DMS 273 treated with DMSO at 0.1 percent for 48 hours (cell line): ENCODE measurements at places on chromosomes 7 and 10.

DNA sequence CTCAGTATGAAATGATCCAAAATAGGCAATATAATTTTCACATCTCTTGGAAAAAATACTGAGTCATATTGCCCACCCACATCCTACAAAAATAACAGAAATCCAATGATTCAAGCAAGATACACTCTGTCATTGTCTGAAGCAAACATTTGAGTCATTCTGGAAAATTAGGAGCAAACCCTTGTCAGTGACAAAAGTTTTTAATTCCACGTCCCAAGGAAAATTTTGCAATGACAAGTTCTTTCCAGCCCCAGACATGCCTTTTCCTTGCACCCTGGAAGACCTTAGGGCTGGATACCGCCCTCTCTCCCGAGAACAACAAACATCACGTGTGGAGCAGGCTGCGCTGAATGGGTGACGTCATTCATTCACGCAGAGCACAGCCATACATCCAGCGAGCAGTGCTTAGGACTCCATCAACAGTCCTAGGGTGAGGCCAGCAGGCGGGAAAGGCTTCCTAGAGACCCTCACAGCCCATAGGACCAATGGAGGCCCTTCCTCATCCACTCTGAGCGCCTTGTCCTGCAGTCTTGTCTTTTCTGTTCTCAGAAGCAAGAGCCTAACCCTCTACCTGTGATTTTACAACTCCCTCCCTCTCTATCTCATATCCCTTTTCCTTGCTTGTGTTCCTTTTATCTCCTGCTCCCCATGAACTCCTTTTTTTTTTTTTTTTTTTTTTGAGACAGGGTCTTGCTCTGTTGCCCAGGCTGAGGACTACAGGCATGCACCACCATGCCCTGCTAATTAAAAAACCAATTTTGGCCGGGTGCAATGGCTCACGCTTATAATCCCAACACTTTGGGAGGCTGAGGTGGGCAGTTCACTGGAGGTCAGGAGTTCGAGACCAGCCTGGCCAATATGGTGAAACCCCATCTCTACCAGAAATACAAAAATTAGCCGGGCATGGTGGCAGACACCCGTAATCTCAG lies 23.5 kb upstream of the KDM7A start:
- no peak for DNase-seq

DNA sequence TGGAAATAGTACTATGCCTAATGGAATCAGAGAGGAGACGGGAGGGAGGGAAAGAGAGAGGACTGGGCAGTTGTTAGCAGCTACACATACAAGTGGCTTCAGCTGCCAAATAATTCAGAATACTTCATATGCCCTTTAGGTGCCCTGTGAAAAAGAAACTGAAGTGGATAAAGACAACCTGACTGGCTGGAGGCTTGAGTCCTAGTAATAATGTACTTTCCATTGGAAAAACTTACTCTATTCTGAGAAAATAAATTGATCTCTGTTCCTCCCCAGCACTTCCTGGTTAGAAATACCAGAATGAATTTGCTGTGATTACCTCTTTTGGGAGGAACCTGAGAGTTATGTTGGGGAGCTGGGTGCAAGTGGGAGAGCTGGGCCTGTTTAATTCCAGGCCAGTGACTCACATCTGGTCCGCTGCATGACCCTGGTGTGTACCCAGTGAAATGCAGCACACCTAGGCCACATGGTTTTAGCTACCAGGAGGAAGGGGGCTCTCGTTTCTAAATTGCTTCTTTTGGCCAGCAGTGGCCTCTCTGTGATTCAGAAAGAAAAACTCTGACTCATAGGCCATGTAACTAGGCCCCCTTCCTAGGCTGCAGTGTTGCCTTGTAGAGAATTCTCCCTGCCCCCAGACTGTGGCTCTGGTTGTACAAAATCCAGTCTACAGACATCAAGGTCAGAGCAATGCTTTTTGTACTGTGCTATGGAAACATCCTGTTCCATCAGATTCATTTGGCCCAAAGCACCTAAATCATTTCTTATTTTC lies 6.5 kb downstream of the AGFG2 start:
- peak; percentile 40 for DNase-seq

- DNase-seq: no peak
Measured at GRCh38 chr7:77649716-77650349, 46.4 kb upstream of the RSBN1L start.

GRCh38 chr10:27506280-27506679 lies 2.2 kb downstream of the RAB18 start:
- DNase-seq: no peak

DNA sequence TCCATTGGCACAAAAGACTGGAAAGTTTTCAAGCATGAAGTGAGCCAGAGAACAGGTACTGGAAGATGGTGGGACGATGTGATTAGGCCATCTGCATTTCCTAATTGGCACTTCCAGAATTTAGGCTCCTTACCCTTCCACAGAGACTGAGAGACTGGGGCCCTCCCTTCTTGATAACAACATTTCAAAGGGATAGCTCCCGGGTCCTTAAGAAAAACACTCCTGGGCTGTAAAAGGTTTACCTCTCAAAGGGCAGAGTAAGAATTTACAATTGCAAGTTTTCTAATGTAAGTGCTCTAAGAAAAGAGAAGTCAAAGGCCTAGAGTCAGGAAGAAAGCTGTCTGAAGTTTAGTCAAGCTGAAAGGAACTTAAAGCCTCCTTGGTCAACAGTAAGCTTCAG lies 559.5 kb upstream of the C7orf33 start:
- DNase-seq: no peak

DNA sequence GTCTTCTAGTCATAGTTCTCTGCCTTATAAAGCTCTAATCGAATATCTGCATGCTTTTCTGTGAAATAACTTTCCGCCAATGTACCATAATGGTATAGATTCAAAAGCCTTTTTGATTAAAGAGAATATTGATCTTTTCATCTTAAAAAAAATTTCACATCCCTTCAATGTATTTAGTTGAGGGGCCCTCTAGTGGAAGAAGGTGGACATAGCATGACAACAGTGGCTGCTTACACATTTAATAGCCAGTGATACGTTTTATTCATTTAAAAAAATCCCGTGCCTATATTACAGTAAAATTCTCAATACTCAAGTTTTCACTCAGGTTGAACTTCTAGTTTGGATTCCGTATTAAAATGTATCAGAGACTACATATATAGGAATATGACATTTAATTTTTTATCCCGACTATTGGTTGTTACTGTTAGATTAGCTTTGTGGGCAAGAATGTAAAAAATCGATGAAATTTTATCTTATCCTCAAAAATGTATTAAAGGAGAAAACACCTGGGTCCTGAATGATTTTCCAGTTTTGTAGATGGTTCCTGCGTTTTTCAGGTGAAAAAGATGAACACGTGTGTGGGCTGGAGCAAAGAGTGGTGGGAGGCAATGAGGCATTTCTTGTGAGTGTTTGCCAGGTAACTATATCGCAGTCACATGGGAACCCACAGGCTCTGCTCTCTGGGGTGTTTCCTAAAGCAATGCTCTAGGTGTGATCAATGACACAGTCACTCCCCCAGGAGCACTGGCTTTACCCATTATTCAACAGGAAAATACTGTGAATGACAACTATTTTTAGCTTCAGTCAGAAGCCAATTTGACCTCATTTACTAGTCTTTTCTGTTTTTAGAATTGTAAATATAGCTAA lies 24.1 kb upstream of the PNLIP start:
- no peak for DNase-seq

GRCh38 chr10:59393349-59393748 lies 31.0 kb upstream of the FAM13C start:
- no peak for DNase-seq

GRCh38 chr7:113093561-113093960 lies 6.9 kb upstream of the GPR85 start:
- no peak for DNase-seq

- no peak for DNase-seq
Measured at GRCh38 chr7:20409961-20410360, 79.3 kb downstream of the ITGB8 start.

DNA sequence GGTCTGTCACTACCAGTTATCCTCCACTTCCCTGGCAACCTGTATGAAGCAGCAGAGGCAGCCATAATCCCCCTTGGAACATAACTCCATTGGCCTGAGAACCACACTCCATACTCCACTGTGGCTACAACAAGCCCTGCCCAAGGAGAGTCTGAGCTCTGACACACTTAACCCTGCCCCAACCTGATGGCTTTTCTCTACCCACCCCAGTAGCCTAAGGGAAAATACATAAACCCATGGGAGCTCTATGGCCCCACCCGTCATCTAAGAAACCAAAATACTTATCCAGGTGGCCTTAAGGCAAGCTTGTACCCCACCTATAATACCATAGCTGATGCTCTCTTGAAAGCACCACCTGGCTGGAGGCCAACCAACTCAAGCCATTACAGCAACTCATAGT lies 324.8 kb upstream of the GLI3 start:
- no peak for DNase-seq

DNA sequence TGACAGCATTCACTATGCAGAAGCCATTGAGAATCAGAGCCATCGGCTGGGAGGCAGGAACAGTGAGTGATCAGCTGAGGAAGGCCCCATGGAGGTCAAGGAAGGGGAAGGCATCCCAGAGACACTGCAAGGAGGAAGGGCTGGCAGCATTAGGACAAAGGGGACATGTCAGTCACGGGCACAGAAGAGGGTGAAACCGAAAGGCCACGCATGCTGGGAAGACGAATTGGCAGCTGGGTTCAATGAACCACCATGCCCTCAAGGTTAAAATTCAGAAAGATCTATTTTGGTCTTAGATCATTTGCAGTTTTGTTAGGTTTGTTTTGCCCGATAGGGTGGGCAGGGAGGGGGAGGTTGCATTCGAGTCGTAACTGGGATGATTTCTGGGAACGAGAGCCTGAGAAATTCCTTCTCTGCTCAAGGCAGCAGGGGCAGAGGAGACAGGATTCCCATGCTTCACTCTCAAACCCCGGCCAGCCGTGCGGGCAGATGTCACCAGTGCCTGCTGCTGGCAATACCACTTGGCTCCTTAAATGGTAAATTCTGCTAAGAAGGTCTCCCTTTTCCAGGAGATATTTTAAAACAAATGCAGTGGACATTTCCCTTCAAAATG lies 57.7 kb downstream of the ASB13 start:
- no peak for DNase-seq

- DNase-seq: peak; percentile 86
Measured at GRCh38 chr7:127885843-127886242, 145.4 kb downstream of the LRRC4 start.

DNA sequence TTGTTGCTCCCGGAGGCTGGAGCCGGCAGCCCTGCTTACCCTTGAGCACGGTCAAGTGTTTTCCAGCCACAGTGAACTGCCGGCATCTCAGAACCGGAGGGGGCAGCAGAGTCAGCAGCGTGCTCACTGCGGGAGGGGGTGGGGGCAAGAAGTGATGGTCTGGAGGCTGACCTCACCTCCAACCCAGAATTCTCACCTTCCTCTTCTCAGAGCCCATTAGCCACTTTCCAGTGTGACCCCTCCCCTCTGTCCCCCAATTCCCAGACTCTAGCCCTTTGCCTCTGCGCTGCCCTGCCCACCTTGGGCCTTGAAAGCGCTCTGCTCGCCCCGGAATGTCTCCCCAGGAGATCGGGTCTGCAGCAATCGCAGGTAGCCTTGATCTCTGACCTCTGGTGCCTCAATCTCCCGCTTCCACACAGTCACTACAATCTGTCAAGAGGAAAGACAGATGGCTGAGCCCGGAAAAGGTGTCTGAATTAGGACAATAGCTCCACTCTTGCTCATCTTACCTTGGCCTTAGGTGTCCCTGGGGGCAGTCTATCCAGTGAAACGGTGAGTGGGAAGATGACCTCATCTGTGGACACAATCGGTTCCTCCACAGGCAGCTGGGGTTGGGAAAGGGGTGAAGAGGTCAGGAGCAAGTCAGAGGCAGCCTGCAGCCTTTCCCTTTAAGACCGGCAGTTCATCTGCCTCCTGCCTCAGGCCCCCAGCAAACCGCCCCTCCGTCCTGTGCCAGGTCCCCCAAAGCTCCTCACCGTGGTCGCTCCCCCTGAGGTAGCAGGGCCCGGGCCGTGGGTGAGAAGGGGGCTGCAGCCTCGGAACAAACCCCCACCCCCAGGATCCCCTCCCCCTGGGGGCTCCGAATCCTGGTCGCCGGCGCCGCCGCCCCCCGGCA lies 942 bp downstream of the TRAPPC14 start:
- no peak for DNase-seq

DNA sequence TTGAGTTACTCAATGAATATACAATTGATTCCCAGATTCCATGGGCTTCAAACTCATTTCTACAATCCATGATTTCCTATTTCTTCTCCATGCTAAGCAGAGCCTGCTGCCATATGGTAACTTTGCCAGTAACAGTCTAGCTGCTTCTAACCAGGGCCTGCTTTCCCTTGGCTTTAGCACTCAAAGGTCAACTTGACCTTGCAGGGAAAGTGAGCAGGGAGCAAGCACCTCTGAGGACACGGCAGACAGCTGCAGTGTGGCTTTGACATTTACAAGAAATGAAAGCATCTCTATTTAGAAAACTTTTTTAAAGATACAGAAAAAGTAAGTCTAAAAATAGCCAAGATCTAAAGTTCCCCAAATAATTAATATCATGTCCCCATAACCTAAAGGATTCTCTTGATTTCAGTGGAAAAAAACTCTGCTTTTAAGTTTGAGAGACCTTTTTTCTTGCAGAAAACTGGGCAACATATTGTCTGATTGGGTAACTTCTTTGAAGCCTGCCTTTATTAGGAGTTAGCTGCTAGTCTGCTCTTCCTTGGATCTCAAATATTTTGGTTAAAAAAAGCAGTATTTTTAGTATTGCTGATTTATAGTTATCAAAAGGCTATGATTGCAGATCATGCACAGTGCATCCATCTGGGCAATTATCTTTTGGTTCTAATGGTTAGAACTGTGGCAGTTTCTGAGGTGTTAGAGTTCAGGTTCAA lies 257.9 kb downstream of the AHR start:
- no peak for DNase-seq

DNA sequence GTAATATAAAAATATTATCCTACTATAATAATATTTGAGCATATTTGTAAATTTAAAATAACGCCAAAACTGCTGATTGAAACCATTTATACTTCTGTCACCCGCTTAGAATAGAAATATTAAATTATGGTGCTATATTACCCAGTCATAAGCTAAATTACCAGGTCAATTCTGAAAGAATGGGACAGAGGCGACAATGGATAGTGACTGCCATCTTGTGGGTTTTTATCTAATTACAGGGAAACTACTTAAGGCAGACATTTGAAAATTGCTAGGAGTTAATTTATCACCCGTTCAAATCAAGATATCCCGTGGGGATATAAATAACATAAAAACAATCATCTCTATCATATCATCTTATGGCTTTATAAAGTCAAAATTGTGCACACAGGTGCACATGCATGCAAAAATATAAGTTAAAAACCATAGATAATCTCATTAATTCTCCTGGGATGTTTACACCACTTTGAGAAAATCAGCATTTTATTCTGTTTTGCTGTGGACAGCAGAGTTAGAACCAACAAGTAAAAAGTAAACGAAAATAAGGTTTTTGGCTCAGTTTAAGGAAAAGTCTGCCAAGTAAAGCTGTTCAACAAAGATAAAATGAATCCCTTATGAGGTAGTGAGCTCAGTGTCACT lies 41.3 kb upstream of the HPSE2 start:
- DNase-seq: no peak
